ENCODE measurements at places on chromosomes 7 and 10.

GRCh38 chr10:73892310-73893030 is 18.1 kb upstream of the CAMK2G start:
- DNase-seq = no peak

GRCh38 chr10:132624847-132625471 is 87.4 kb downstream of the INPP5A start:
- DNase-seq = no peak

GRCh38 chr10:24000271-24000813 is 208.6 kb upstream of the KIAA1217 start:
- DNase-seq = no peak

- no peak for DNase-seq
Observed at GRCh38 chr7:25646726-25647413, 418.6 kb upstream of the NPVF start.

DNA sequence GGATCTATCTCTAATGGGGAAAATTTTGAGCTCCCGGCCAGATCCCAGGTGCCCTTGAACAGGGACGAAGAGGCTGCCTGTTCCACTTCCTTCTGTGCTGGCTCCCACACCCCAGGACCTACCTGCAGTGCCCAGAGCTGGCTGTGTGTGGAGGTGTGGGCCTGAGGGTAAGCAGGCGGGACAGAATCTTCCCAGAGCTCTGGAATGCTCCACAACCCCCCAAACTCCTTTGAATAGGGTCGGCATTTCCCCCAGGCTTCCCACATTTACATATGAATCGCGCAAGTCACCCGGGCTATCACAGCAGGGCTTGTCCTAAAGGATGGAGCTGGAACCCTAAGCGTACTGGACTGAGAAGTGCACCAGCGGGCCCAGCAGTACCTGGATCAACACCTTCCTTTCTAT is 95.9 kb downstream of the DNMBP start:
- no peak for DNase-seq

DNA sequence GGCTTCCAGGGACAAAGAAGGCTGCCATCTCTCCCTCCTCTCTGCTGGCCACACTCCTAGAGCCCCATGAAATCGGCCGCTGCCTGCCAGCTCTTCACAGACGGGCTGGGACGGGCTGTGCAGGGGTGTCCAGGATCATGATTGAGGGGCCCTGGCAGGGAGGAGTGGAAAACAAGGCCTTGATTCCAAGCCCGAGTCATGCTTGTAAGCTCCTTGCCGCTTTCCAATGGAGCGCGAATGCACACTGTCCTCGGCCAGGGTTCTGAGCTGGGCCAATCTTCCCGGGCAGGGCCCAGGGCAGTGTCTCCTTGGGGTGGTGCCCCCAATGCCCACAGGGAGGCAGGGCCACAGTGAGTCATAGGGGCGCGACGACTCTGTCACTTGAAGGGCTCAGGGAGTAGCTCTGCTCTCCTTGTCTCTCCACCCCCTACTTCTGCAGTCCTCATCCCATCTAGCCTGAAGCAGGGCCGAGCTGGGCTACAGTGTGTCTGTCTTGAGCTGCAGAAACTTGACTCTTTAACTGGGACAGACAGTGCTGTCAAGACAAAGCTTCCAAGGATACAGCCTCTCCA is 186.2 kb upstream of the SVIL start:
- DNase-seq = no peak

DNA sequence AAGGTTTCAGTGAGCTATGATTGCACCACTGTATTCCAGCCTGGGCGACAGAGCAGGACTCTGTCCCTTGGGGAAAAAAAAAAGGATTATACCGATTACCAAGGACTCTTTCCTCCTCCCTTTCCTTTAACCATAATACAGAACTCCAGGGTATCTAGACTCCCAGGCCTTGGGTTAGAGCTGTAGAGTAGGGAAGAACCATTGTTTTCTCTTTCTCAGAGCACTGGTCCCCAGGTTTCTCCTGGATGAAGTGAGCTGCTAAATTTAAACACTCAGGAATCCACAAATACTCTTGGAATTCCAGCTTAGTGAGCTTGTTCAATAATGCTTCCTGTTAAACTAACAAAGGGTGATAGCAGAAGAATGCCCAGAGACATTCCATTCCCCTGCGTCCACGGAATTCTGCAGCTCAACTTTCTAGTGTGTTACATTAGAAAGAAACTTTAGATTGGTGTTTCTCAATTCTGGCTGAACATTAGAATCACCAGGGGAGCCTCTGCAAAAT is 14.6 kb upstream of the RPEL1 start:
- no peak for DNase-seq

- DNase-seq = no peak
Observed at GRCh38 chr7:66187905-66188304, 17.2 kb upstream of the TPST1 start.

GRCh38 chr10:47047577-47048525 is 136.6 kb downstream of the PTPN20 start:
- DNase-seq = peak; percentile 32

DNA sequence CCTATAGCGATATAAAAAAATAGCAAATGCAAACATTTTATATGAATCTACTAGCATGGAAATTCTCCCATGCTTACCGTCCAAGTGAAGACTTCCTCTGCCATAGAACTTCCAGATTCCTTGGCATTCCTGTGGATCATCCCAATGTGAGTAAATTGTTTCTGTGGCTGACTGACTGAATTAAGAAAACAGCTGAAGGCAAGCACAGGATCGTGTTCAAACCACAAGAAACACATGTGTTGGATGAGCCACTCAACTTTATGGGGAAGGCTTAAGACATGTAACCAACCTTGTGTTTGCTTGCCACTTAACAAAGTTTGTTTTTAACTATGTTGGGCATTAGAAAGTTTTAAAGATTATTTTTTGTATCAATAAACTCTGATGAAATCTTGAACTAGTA is 2.6 kb upstream of the MYPN start:
- no peak for DNase-seq

DNA sequence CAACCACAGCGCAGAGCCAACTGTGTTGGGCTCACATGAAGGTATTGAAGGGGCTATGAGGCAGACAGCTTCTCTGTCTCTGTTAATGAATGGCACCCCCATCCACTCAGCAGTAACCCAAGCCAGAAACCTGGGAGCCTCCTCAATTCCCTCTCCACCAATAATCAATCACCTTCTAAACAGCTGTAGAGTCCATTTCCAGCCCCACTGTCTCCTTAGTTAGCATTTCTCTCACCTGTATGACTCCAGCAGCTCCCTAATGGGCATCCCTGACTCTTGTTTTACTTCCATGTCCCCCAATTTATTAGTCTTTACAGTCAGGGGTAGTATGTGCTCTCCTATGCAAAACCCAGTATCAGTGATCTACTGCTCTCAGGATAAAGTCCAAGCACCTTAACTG is 6.9 kb downstream of the SRI start:
- no peak for DNase-seq

- no peak for DNase-seq
Observed at GRCh38 chr7:80346704-80347103, 165.2 kb downstream of the GNAT3 start.
